Activated CD4-positive, alpha-beta T cell treated with anti-CD3 and anti-CD28 coated beads for 4 hours (primary cell): ENCODE measurements at places on chromosomes 16 and 17.

DNA sequence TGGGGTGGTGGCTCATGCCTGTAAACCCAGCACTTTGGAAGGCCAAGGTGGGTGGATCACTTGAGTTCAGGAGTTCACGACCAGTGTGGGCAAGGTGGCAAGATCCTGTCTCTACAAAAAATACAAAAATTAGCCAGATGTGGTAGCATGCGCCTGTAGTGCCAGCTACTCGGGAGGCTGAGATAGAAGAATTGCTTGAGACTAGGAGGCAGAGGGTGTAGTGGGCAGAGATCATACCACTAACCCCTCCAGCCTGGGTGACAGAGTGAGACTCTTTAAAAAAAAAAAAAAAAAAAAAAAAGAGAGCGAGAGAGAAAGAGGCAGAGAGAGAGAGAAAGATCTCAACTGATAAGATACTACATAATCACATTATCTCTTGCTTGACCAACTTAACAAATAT is 45.9 kb downstream of the KANSL1 start:
- DNase-seq: no peak

GRCh38 chr16:12064291-12064690 is 87.8 kb downstream of the SNX29 start:
- DNase-seq: no peak

DNA sequence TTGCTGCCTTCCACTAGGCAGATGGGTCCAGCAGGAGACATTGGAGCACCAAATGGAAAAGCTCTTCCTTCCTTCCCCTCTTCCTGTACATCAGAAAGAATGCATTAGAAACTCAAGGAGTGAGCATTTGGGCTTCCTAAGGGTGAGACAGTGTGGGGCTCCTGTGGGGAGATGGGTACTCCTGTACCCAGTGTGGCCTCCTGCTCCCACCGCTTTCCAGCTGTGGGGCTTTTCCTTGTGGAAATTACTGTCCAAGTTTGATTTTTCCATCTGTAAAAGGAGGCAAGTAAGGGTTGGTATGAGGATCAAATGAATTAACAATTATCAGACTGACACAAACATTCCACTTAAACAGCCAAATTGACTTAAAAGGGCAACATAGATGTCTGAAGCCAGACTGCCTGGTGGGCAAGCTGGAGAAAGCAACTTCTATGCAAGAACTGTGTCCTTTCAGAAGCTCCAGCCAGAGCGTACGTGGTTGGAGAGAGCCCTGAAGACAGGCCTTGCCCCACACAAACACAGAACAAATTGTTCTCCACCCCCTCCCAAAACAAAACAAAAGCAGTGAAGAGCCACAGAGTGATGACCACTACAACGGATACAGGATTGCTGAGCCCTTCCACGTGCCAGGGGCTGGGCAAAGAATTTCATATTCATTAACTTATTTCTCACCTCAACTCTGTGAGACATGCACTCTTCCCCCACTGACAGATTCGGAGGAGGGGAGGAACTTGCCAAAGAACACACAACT is 23.1 kb upstream of the ALDH3A1 start:
- no peak for DNase-seq

- no peak for DNase-seq
Measured at GRCh38 chr17:27976331-27976730, 66.1 kb upstream of the NLK start.

- DNase-seq: no peak
Measured at GRCh38 chr17:51601622-51602261, 341.4 kb downstream of the UTP18 start.

- DNase-seq: no peak
Measured at GRCh38 chr16:88525663-88525990, 44.6 kb upstream of the ZC3H18 start.

DNA sequence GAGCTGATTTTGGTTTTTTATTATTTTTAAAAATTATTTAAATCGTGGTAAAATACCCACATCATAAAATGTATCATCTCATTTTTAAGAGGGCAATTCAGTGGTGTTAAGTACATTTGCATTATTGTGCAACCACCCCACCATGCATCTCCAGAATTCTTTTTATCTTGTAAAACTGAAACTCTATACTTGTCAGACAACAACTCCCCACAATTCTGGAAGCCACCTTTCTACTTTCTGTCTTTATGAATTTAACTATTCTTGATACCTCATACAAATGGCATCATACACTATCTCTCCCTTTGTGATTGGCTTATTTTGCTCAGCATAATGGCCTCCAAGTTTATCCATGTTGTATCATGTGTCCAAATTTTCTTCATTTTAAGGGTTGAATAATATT is 97.9 kb downstream of the HS3ST3B1 start:
- DNase-seq: no peak

- no peak for DNase-seq
Measured at GRCh38 chr17:74076446-74076845, 127.0 kb upstream of the RPL38 start.

GRCh38 chr17:27810902-27811557 is 10.7 kb upstream of the NOS2 start:
- DNase-seq: no peak

DNA sequence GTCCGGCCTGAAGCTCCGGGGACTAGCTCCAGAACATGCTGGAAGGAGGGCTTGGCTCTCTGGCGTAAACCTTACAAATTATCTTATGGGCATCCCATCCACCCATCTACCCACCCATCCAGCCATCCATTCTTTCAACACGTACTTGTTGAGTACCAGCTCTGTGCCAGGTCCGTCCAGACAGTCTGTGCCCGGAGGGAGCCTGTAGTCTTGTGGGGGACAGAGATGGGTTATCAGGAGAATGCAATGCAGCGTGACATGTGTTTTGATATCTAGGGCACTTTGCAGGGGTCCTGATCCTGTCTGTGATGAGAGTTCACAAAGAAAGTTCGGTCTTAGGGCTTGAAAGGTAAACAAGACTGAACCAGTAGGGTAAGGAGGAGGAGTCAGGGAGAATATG is 4.1 kb upstream of the SLC13A2 start:
- DNase-seq: no peak

DNA sequence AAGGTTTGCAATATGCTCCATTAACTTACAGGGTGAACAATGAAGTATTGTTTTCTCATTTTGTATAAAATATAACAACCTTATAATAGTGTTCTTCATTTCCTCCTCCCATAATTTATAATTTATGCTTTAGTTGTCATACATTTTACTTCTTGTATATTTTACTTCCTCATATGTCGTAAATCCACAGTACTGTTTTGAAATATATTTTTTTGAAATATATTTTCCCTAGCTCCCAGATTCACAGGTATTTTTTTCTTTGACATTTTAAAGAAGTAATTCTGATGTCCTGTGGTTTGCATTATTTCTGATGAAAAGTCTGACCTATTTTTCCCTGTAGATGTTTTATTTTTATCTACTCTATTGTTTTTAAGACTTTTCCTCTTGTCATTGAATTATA is 52.7 kb downstream of the VMP1 start:
- no peak for DNase-seq

DNA sequence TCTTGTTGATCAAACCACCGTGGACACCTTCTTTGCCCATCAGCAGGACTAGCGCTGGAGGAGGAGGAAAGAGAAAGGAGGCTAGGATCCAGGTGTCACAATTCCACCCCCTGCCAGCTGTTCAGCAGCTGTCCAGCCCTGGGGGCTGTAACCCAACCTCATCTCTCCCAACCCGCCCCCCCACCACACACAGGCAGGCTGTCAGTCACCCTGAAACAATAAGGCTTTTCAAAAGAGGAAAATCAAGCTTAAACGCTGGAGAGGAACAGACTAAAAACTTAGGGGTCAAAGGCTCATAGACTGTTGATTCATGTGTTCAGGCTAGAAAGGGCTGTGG is 2.4 kb downstream of the PFN1 start:
- DNase-seq: no peak

GRCh38 chr16:424623-425081 is 797 bp upstream of the RAB11FIP3 start:
- DNase-seq: no peak
